ENCODE measurements at places on chromosomes 3 and 15.

GRCh38 chr3:32630266-32630665, 54.7 kb upstream of the CNOT10 start:
- DNase-seq: no peak

- DNase-seq: no peak
These were observed 990 bp upstream of the ZNF148 start for GRCh38 chr3:125375950-125376679.

DNA sequence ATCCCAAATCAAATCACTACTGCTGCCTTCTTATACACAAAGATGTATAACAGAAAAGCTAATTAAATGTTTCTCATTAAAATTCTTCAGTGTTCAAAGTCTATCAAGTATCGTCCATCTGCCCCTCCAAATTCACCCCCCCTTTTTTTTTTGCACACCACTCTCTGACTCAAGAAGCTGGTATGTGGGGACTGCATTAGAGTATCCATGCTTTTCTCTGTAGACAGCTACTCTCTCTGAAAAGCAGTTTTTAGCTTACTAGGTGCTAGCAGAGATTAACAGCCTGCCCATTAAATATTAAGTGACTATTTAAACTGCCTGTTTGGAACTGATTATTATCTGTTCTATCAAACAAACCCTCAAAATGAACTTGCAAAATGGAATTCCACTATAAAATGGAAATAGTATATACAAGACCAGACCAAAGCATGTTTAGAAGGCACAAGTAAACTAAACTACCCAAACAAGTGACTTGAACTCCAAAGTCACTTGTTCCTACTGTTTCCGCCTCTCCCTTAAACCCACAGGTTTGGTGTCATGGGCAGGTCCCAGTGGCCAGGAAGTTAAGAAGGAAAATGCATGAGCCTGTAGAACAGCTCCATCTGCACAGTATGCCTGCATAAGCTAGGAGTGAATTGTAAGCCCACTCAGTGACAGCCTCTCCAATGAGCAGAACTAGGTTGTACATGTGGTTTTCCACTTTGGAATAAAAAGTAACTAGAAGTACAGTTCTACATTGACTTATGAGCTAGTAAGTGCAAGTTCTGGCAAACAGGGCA, 32.5 kb downstream of the GBE1 start:
- no peak for DNase-seq

GRCh38 chr3:148816981-148817525, 10.6 kb upstream of the CPB1 start:
- no peak for DNase-seq

GRCh38 chr15:78387246-78388037, 47.3 kb downstream of the CRABP1 start:
- DNase-seq: no peak

- DNase-seq: no peak
These were observed 269.4 kb upstream of the TTC14 start for GRCh38 chr3:180332608-180333007.

- DNase-seq: no peak
These were observed 136.7 kb upstream of the TLE3 start for GRCh38 chr15:70234256-70234905.

DNA sequence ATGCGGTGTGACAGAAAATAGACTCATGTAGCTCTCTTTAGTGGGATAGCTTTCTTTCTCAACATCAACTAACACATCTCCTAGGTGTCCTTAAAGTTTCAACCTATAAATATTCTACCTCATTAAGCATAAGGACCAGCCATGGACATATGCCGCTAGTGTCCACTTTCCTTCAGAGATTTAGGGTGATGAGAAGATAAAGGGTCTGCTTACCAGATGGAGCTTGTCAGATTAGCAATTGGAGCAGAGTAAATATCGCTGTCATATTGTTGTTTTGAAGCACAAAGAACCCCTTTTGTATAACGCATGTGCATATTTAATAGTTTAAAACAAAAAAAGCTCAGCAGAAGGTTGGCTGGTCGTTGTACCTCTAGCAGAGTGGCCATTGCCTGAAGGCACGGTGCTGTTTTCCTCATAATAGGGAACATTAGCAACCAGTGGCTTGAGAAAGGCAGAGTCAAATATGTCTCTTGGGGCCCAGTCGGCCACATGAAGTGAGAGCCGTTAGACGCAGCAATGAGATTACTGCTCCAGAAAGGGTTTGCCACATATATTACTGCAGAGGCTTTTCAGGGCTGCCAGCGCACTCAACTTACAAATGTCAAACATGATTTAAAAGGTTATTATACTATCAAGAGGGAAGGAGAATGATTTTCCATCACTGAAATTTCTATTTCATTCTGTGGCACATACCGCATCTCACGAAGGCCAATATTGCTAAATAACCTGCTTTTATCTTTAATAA, 264.2 kb downstream of the ROBO2 start:
- no peak for DNase-seq

DNA sequence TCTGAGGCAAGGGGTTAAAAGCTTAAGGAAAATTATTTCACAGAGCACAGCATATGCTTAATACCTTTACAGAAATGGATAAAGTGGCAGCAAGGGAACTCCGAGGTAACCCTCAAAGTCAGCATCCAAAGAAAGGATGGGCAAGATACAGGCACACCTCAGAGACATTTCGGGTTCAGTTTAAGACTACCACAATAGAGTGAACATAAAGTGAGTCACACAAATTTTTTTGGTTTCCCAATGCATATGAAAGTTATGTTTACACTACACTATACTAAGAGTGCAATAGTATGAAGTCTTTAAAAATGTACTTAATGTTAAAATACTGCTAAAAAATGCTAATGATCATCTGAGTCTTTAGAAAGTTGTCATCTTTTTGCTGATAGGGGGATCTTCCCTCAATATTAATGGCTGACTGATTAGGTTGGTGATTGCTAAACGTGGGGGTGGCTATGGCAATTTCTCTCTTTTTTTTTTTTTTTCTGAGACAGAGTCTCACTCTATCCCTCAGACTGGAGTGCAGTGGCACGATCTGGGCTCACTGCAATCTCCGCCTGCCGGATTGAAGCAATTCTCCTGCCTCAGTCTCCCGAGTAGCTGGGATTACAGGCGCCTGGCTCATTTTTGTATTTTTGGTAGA, 10.0 kb downstream of the UBR1 start:
- DNase-seq: no peak

GRCh38 chr3:52415800-52416199, 29.1 kb downstream of the SEMA3G start:
- DNase-seq: no peak

GRCh38 chr3:13040361-13041074, 32.7 kb downstream of the IQSEC1 start:
- DNase-seq: no peak

DNA sequence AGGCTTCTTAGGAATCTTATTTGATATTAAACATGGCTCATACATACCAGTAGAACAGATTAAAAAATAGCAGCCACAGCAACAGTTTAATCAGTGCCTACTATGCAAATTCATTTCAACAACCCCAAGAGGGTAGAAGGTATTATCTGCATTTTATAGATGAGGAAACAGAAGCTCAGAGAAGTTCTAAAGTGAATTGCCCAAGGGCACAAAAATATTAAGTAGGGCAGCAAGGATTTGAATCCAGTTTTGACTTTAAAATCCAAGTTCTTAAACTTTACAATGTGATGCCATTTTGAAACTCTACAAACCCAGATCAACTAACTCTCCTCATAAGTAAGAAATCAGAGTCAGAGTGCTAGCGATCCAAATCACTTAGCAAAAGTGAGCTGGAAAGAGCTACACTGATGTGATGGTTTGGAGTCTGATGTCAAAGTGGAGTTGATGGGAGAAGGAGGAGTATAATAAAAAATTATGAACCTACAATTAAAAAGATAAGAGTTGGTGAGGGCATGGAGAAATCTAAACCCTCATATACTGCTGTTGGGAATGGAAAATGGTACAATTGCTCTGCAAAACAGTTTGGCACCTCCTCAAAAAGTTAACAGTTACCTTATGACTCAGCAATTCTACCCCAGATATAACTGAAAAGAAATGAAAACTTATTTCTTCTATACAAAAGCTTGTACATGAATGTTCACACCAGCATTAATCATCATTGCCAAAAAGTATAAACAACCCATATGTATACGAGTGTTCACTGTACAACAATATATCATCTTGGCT, 51.0 kb upstream of the PLXND1 start:
- DNase-seq: no peak

- peak; percentile 23 for DNase-seq
These were observed 764 bp downstream of the UACA start for GRCh38 chr15:70762469-70763119.

DNA sequence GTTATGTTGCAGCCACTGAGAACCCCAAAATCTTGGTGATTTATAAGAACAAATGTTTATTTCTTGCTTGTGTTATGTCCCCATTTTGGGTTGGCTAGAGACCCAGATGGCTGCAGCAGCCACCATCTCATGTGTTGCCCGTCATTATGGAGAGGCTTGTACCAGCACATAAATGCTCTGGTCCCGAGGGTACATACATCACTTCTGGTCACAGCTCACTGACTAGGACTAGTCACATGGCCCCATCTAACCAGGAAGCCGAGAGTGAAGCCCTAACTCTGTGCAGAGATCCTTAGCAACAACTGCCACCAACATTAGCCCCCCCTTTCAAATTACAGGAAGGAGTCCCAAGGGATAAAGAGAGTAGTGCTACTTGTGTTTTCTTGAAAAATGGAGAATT, 25.5 kb upstream of the HACD2 start:
- no peak for DNase-seq

GRCh38 chr3:196055240-196055639, 26.6 kb downstream of the TFRC start:
- no peak for DNase-seq

GRCh38 chr3:42205800-42206514, 60.0 kb downstream of the CCK start:
- DNase-seq: no peak

- DNase-seq: no peak
These were observed 91.8 kb downstream of the LARS2 start for GRCh38 chr3:45480218-45480617.

GRCh38 chr3:158465074-158465473, 105.9 kb upstream of the MLF1 start:
- no peak for DNase-seq

DNA sequence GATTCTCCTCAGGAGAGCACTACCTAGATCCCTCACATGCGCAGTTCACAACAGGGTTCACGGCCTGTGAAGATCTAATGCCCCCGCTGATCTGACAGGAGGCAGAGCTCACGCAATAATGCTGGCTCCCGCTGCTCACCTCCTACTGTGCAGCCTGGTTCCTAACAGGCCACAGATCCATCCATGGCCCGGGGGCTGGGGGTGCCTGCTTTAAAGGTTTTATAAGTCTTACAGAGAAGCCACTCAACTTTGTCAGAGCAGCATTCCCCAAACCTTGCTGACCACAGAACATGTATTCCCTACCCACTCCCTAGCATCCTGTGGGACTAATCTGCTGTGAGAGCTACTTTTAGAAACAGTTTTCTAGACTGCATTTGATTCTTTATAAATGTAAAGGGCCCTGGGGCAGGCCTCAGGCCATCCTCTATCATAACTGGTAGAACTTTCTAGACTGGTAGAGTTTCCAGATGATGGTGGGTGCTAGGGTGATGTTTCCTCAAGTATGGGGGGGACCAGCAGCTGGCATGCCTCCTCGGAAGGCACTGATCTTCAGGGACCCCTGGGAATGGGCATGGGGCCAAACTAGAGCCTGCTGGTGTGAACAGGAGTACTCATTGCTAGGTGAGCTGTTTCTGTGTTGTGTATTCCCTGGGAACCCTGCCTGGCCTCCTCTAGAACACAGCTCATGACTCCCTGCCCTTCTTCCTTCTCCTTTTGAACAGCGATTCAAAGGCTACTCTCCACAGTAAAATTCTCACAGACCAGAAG, 25.7 kb upstream of the RAD18 start:
- no peak for DNase-seq

DNA sequence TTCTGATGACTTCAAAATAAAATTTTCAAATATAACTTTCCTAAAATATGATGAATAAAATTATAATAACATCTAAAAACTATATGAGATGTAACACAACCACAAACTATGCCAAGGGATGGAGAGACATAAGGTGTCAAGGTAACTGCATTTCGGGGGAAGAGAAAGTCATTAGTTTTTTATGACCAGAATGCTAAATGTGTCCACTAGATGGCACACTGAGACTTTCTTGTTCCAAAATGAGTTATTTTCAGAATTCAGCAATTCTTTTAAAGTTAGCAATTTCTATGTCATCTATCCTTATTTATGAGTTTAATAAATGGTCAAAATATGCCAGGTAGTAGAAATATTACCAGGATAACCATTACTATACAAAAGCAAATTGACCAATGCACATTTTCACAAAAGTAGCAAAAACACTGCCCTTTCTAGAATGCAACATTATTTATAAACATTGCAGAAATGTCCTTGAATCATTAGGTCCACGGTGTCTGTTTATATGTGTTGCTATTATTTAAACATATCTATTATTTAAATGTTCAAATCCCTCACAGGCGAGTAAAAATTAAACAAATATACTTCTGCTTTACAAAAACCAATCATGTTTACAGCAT, 374.2 kb downstream of the PLCL2 start:
- no peak for DNase-seq

All from SW 1271 (cell line).